Spleen (tissue), 13 donors: ENCODE measurements at places on chromosomes 3 and 15.

- H3K36me3 ChIP-seq, result no peaks in the 10 kb centered on the region
- peaks cover 23% of the 10 kb centered on the region for H3K4me1 ChIP-seq
- H3K4me3 ChIP-seq, result no peak overlapping the region
These were observed 521.9 kb upstream of the PROK2 start for GRCh38 chr3:72306800-72307341.

- H3K27me3 ChIP-seq, result no peaks in the 10 kb centered on the region
- no peak overlapping the region for H3K4me3 ChIP-seq
- DNase-seq, result no peak
These were observed 41.0 kb upstream of the COPB2 start for GRCh38 chr3:139430493-139430892.

GRCh38 chr3:47314056-47314764, 31.5 kb downstream of the KLHL18 start:
- DNase-seq, result no peak
- peaks cover 8% of the 10 kb centered on the region for H3K36me3 ChIP-seq
- peaks cover 50% of the 10 kb centered on the region for H3K4me1 ChIP-seq
- H3K27me3 ChIP-seq, result no peaks in the 10 kb centered on the region

- H3K27ac ChIP-seq, result no peak overlapping the region
- no peaks in the 10 kb centered on the region for H3K27me3 ChIP-seq
- DNase-seq, result no peak
- H3K4me1 ChIP-seq, result no peaks in the 10 kb centered on the region
These were observed 101.5 kb upstream of the TMC3 start for GRCh38 chr15:81475471-81475870.

GRCh38 chr3:143529018-143529478, 319.2 kb downstream of the SLC9A9 start:
- H3K27ac ChIP-seq, result peak overlapping the region; percentile 55
- DNase-seq, result peak; percentile 86
- H3K4me1 ChIP-seq, result peaks cover 8% of the 10 kb centered on the region
- no peaks in the 10 kb centered on the region for H3K27me3 ChIP-seq
- no peaks in the 10 kb centered on the region for H3K36me3 ChIP-seq
